ENCODE measurements at places on chromosomes 16 and 17.
A peak's percentile ranks its signal among the peaks of the same experiment; 100 is the strongest.

DNA sequence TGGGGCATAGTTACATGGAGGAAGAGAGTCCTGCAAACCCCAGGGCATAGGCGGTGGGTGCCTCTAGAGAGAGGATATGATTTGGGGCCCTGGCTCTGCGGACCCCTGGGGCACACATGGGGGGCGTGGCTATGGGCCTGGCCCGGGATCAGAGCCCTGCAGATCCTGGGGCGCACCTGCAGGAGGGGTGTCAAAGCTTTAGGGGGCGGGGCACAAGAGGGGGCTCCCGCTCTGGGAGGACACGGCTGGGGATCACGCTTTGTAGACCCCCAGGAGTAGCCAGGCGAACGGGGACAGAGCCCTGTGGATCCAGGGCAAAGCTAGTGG, 497 bp downstream of the BCL7C start:
- peak; percentile 50 for DNase-seq

GRCh38 chr16:16149710-16150116, 73.6 kb downstream of the ABCC6 start:
- DNase-seq = no peak

GRCh38 chr17:72715906-72716572, 376.4 kb downstream of the SLC39A11 start:
- no peak for DNase-seq

DNA sequence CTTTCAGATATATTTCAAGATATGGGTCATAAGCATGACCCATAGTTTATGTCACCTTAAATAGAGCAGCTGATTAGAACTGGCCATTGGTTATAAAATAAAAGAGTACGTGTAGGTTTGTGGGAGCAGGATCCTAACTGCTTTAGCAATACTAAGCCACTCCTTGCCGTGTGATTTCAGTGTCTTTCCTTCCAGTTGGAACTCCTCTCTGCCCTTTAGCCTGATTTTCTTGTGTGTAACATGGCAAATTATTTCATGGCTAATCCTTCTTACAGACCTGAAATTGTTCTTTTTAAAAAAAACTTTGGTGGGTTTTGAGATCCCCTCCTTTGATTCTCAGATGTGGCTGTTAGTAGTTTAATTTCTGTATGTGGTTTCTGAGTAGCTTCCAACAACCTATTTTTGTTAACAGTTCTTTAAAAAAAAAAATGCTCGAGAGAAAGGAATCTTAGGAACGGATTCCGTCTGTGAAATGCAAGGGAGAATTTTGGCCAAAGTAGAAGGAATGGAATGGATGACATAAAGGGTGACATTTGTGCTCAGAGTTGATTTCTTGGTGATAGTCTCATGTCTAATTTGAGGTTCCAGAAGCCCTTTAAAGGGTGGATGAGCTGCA, 39.9 kb downstream of the DHRS7B start:
- DNase-seq = no peak

GRCh38 chr17:17732892-17733670, 51.8 kb downstream of the RAI1 start:
- no peak for DNase-seq

- DNase-seq = no peak
Measured at GRCh38 chr17:66963909-66964771, at the start of gene CACNG4. Gene CACNG4 (plus strand): TSS chr17:66964707. CDS start chr17:66964912, 205 bp downstream.

- no peak for DNase-seq
Measured at GRCh38 chr17:65514082-65514481, 47.4 kb downstream of the AXIN2 start.

GRCh38 chr16:87297918-87298631, 19.1 kb downstream of the C16orf95 start:
- peak; percentile 66 for DNase-seq

DNA sequence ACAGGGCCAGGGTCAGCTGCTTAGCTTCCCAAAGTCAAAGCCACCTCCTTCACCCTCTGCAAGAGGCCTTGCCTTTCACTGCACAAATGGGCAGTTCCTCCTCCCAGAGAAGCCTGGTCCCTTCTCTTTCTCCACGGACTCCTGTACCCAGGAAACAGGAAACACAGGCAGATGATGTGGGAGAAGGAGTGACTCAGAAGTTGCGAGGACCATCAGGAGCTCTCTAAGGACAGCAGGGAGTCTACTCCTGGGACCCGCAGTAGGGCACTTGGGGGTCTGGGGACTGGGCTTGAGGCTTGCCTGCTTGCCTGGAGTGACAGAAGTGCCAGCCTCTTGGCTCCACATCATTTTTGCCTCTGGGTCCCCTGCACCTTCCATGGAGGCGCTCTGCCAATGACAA, 47.4 kb upstream of the KSR1 start:
- no peak for DNase-seq

GRCh38 chr16:26952411-26952810, 114.3 kb upstream of the C16orf82 start:
- no peak for DNase-seq

GRCh38 chr17:50036455-50037261, 19.3 kb upstream of the ITGA3 start:
- DNase-seq = no peak

- DNase-seq = no peak
Measured at GRCh38 chr16:74100395-74101326, 196.0 kb upstream of the PSMD7 start.

GRCh38 chr16:46857368-46857945, 26.5 kb upstream of the C16orf87 start:
- no peak for DNase-seq

DNA sequence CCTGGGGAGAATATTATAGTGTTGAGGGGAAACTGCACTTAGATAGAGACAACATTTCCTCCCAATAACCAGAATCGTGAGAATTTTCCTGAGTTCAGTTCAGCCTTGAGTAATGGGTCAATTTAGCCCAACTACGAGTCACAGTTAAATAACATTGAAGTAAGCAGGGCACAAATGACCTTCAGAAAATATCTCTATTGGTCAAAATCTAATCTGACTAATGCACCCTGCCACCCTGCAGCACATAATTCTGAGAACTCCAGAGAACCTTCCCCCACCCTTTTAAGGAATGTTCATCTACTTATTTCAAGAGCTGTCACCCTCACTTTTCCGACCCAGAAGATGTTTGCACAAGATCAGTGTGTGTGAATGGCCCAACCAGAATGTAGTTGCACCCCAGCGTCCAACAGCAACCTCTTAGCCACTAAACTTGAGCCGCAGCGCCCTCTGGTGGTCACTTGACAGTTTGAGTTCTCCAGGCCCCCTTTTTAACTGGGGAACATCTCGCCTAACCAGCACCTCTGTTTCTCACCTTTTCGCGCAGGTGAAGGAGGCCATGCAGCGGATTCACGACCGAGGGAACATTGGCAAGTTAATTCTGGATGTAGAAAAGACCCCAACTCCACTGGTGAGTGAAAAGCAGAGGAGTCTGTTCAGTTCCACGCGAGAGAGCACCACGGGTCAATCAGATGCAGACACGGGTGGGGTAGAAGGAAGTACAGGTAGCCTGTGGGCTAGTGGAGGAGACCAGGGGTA, 50.9 kb upstream of the CLEC3A start:
- DNase-seq = peak; percentile 90

DNA sequence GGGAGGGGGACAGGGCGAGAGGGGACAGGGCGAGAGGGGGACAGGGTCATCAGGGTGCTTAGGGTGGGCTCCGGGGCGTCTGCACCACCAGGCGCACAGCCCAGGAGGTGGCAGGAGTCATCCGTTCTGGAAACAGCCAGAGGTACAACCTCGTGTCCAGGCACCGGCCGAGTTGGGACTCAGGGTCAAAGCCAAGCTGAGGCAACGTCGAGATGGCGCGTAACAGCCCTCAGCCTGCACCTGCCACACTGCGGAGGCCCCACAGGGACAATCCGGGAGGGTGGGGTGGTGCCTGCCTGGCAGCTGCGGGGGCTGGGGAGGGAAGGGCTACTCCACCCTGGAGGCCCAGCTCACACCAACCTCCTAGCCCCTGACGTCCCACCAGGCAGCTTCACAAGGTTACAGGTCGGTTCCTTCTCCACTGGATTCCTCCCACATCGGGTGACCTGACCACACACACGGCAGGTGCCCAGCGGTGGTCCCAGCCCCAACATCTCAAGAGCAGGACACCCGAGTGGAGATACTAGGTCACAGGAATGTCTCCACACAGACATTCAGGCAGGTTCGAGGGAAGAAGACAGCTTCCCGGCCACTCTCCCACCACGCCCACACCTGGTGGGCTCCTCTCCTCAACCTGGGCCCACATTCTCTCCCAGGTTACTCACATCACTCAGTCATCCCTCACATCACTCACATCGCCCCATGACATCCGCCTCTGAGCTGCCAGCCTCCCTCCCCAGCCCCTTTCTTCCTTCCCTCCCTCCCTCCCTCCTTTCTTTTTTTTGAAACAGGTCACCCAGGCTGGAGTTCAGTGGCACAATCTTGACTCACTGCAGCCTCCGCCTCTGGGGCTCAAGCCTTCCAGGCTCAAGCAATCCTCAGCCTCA, 47.3 kb downstream of the RPH3AL start:
- DNase-seq = no peak

- no peak for DNase-seq
Measured at GRCh38 chr16:83433201-83433600, 374.6 kb upstream of the HSBP1 start.

DNA sequence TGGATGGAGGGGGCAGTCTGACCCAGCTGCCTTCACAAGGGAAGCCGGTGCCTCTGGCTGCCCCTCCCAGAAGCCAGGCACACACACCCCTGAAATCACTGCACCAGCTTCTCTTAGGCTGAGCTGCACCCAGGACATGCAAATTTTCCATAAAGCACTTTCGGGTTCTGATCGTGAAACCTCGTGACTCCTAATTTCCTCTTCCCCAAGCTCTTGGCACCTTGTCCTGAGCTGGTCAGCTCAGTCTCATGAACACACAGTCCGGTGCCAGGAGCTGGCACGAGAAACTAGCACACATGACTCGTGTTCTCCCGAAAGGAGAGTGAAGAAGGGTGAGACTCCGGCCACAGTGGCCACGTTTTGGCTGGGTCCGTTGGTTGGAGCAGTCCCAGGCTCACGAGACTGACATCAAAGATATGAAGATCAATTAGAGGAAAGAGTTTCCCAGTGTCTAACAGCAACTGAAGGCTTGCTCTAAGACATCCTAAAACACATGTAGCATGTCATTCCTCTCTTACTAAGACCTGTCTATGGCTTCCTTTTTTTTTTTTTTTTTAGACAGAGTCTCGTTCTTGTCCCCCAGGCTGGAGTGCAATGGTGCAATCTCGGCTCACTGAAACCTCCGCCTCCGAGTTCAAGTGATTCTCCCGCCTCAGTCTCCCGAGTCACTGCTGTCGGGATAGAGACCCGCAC, 9.2 kb upstream of the ABR start:
- DNase-seq = no peak

DNA sequence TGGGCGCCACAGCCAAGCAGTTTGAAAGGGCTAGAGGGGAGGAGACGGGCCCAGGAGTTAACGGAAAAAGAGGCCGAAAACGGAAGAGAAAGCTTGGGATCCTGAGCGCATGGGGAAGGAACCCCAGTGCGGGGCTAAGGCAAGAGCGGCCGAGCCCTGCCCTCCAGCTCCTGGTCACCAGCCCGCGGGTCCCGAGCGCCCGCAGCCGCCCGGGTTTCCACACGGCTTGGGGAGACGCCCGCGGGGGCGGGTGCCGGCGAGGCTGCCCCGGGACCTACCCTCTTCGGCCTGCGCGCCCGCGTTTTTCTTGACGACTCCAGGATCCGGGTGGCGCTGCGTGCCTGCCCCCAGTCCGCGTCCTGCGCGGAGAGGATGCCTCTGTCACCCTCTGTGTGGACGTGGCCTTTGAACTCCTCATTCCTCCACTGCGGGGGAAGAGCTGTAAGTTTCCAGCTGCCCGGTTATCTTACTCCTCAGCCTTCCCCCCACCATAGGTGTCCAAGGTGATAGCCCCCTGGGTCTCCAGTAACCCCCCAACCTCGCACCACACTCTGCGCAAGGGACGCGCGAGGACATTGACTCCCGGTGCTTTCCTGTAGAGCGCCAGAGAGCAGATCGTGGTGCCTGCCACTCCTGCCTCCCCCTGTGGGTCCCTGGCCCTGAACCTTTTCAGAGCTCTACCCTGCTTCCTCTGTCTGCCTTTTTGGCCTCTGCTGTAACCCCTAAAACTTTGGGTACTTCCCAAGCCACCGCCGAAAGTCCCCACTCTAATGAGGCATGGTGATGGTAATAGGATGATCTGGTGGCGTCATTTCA, 1.7 kb upstream of the CDH11 start:
- DNase-seq = no peak

- no peak for DNase-seq
Measured at GRCh38 chr17:30347488-30347887, 13.6 kb upstream of the TMIGD1 start.

GRCh38 chr17:75315541-75316243, 26.5 kb upstream of the SLC25A19 start:
- DNase-seq = peak; percentile 42

DNA sequence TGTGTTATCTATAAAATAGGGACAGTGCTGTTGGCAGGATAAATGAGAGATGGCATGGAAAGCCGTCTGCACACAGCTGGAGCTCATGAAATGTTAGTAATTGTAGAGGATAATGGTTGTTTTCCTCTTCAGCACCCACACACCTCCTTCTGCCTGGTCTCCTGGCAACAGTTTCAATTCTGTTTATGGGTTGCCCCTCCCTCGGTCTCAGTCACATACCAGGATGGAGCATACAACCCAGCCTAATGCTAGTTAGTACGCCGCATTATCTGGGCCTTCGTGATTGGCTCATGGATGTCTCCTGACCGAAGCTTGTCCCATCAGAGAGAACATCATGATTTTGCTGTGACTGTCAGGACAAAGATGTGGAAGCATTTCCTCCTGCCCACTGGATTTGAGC, 126.2 kb upstream of the WSCD1 start:
- no peak for DNase-seq

DNA sequence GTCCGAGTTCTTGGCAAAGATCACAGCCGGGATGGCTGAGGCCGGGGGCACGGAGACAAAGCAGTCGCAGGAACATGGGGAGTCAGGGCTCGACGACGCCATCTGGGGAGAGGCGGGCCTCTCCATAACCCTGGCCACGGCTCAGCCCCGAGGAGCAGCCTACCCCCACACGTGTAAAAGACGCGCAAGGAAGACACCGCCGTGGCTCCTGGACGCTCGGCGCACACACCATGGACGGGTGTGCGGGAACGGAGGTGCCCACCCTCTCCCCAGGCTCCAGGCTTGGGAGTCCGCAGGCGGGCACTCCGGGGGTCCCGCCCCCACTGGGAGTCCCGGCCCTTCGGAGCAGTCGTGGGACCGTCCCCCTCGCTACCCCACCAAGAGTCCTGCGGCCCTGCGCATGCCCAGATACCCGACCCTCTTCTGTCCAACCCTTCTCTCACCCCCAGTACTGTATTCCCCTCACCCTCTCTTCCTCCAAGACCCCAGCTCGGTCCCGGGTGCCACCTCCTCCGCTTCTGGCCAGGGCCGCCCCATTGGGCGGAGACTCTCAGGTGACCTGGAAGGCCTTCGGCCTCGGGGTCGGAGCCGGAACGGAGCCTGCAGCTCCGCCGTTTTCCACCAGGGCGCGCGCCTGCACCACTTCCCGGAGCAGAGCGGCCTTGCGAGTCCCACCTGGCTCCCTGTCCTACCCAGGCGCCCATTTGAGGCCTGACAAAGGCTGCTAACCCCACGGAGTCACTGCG, at the start of gene SCRN2:
TSS of gene SCRN2 (minus strand) at position 532 of the 746 bp plus-strand sequence. CDS start at position 102, 430 bp downstream.
- DNase-seq = peak; percentile 97

- peak; percentile 58 for DNase-seq
Measured at GRCh38 chr16:85612191-85612800, 826 bp upstream of the GSE1 start.

- peak; percentile 83 for DNase-seq
Measured at GRCh38 chr17:50199803-50200456, 1.5 kb downstream of the COL1A1 start.

Measured in stimulated activated CD8-positive, alpha-beta memory T cell treated with anti-CD3 and anti-CD28 coated beads, Interleukin-4, amount 100 ng/mL, for 48 hours (primary cell).